ENCODE measurements at places on chromosomes 4 and X. TPM values are rescaled to one million over a fixed set of nuclear protein-coding genes. Genes with fewer than 3 reads are reported as not detected.

TMEM128 gene
- total RNA-seq: 33.0 TPM

TMEM154 gene
- 17.2 TPM for total RNA-seq

IQCM gene
- total RNA-seq: not detected

- DNase-seq: no peak
These were observed 14.4 kb downstream of the PPEF1 start for GRCh38 chrX:18721683-18722499.

GRCh38 chr4:86451560-86452330 is 91.9 kb upstream of the MAPK10 start:
- no peak for DNase-seq

DNA sequence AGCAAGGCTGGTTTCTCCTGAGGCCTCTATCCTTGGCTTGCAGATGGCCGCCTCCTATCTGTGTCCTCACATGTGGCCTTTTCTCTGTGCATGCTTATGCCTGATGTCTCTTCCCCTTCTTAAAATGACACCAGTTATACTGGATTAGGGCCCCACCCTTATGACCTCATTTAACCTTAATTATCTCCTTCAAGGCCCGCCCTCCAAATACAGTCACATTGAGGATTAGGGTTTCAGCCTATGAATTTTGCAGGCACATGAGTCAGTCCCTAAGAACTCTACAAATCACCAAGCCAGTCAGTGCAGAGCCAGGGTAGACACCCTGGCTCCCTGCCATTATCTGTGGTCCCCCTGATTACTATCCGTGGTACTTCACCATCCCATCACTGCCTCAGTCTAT is 51.6 kb downstream of the MAML3 start:
- DNase-seq: no peak

DNA sequence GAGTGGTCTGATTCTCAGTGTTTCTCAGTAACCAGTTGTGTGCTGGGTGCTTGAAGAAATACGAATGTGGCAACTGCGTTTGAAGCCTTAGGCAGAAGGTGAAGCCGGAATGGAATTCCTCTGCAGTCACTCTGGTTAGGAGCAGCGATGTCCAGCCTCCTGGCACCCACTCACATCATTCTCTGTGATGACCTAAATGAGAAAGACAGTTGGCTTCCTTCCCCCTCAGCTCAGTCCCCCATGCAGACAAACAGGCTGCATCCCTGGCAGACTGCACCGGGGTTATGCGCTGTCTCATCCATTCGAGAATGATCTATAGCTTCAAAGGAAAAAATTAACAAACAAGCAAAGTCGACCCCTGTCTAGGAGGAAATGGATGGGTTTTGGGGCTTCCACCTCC is 170.1 kb upstream of the SCML1 start:
- DNase-seq: no peak
